Tracheal epithelial cell (primary cell): ENCODE measurements at places on chromosomes 2 and 18. TPM values are rescaled to one million over a fixed set of nuclear protein-coding genes. Genes with fewer than 3 reads are reported as not detected.

Gene TTR
- total RNA-seq: not detected in 2 replicates

Gene TNFAIP6
- under 0.01 and 6.0 TPM in 2 replicates for total RNA-seq

Gene KRTCAP3
- 28.0 and 28.6 TPM in 2 replicates for total RNA-seq

Gene CROCC2
- not detected in 2 replicates for total RNA-seq

Gene DLGAP1
- total RNA-seq: 0.21 and 0.72 TPM in 2 replicates

Gene UPP2
- total RNA-seq: not detected in 2 replicates

Gene IL36RN
- 1.1 and 8.4 TPM in 2 replicates for total RNA-seq

Gene C1QL2
- total RNA-seq: not detected in 2 replicates

Gene CERKL
- total RNA-seq: 0.72 TPM in 1 of 2 replicates, not detected in the other

Gene LGALSL
- total RNA-seq: 13.0 and 14.0 TPM in 2 replicates

Gene SALL3
- total RNA-seq: not detected in 2 replicates

Gene CFAP221
- 0.72 TPM in 1 of 2 replicates, not detected in the other for total RNA-seq

Gene MC4R
- total RNA-seq: not detected in 2 replicates

Gene CNDP1
- not detected in 2 replicates for total RNA-seq

Gene INHA
- 0.48 TPM in 1 of 2 replicates, not detected in the other for total RNA-seq

Gene ALPP
- total RNA-seq: not detected in 2 replicates

Gene SKOR2
- not detected in 2 replicates for total RNA-seq
